ENCODE measurements at places on chromosomes 4 and X. TPM values are rescaled to one million over a fixed set of nuclear protein-coding genes. Genes with fewer than 3 reads are reported as not detected.

The NAP1L3 gene
- total RNA-seq, result 15.0 TPM

The TEX28 gene
- not detected for total RNA-seq

The PHKA1 gene
- total RNA-seq, result 5.8 TPM

The MAP7D2 gene
- 0.19 TPM for total RNA-seq

The YY2 gene
- 0.97 TPM for total RNA-seq

The CYTL1 gene
- not detected for total RNA-seq

The PRAF2 gene
- 14.8 TPM for total RNA-seq

The LINC00632 gene
- 191 TPM for total RNA-seq

The TENM3 gene
- total RNA-seq, result 3.9 TPM

The FMR1NB gene
- not detected for total RNA-seq

The CABS1 gene
- total RNA-seq, result not detected

The CXCL10 gene
- total RNA-seq, result 2.3 TPM

The NDNF gene
- total RNA-seq, result 5.1 TPM

The NEUROG2 gene
- not detected for total RNA-seq

The GJB1 gene
- not detected for total RNA-seq

The SULT1B1 gene
- 0.59 TPM for total RNA-seq

The TRIM2 gene
- total RNA-seq, result 23.4 TPM

The HPGDS gene
- total RNA-seq, result 1.1 TPM

The SHROOM2 gene
- 0.92 TPM for total RNA-seq

The ZAR1 gene
- not detected for total RNA-seq

The C4orf50 gene
- total RNA-seq, result 0.03 TPM

The ATOH1 gene
- total RNA-seq, result not detected

The IL21 gene
- not detected for total RNA-seq

The TMSB15C gene
- total RNA-seq, result 0.24 TPM

The ZNF732 gene
- total RNA-seq, result 0.13 TPM

The FAM9A gene
- not detected for total RNA-seq

The TMEM47 gene
- total RNA-seq, result 32.1 TPM

The PPP1R2C gene
- total RNA-seq, result not detected

The GRIA2 gene
- 0.05 TPM for total RNA-seq

The HAND2 gene
- 161 TPM for total RNA-seq

The SLC2A9 gene
- 5.5 TPM for total RNA-seq

The KIF4A gene
- 0.38 TPM for total RNA-seq

The GC gene
- total RNA-seq, result not detected

The PDE5A gene
- 20.0 TPM for total RNA-seq
